ENCODE measurements at places on chromosomes 13 and 19. TPM values are rescaled to one million over a fixed set of nuclear protein-coding genes. Genes with fewer than 3 reads are reported as not detected.

AMH gene
- total RNA-seq: 3.7 TPM

TMPRSS9 gene
- not detected for total RNA-seq

GRIN3B gene
- total RNA-seq: 0.17 TPM

ACER1 gene
- not detected for total RNA-seq

ATP4A gene
- not detected for total RNA-seq

BICRA gene
- total RNA-seq: 10.9 TPM

SPACA4 gene
- not detected for total RNA-seq

KIR3DL2 gene
- not detected for total RNA-seq

ZNF333 gene
- total RNA-seq: 29.5 TPM

SHKBP1 gene
- total RNA-seq: 39.5 TPM

PALM3 gene
- total RNA-seq: not detected

ADGRE3 gene
- not detected for total RNA-seq

PCSK4 gene
- total RNA-seq: 1.9 TPM

MADCAM1 gene
- 0.42 TPM for total RNA-seq

LILRB2 gene
- total RNA-seq: 2.2 TPM

RUBCNL gene
- total RNA-seq: 0.86 TPM

FCAR gene
- 0.29 TPM for total RNA-seq

CABP5 gene
- not detected for total RNA-seq

KLK15 gene
- not detected for total RNA-seq

TGFB1 gene
- total RNA-seq: 29.8 TPM

SIAH3 gene
- total RNA-seq: not detected

ZNF575 gene
- total RNA-seq: 0.97 TPM

PSG6 gene
- not detected for total RNA-seq

CYP4F12 gene
- total RNA-seq: 3.8 TPM

Measured in esophagus muscularis mucosa (tissue), 4 donors.